ENCODE measurements at places on chromosomes 3 and 15. TPM values are rescaled to one million over a fixed set of nuclear protein-coding genes. Genes with fewer than 3 reads are reported as not detected.

GRCh38 chr3:154762486-154762885 is 317.6 kb upstream of the MME start:
- DNase-seq, result no peak

Gene ROBO2
- polyA plus RNA-seq, result not detected

DNA sequence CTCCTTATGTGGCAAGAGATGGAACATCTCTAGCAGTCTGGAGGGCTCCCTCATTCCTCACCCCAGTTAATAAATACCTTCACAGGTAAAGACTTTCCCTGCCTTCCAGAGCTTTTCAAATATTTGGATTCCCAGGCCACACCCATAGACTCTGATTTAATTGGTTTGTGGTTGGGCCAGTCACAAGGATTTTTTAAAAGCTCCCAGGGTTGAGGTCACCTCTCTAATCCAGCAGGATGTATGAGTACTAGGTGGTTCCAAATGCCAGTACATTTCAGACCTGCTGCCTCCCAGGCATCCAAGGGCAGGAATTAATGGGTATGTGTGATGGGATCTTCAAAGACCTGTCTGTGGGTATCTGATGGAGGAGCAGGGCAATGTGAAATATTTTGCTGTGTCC is 312.8 kb downstream of the CLSTN2 start:
- DNase-seq, result no peak

- DNase-seq, result no peak
Measured at GRCh38 chr3:190516416-190516815, 2.5 kb downstream of the IL1RAP start.

Gene GOLGA8G
- polyA plus RNA-seq, result not detected

- no peak for DNase-seq
Measured at GRCh38 chr3:140766465-140766864, 88.6 kb downstream of the TRIM42 start.

Gene GOLGA8T
- not detected for polyA plus RNA-seq

- no peak for DNase-seq
Measured at GRCh38 chr3:557972-558371, 361.4 kb downstream of the CHL1 start.

- DNase-seq, result no peak
Measured at GRCh38 chr3:149198611-149199010, 23.0 kb downstream of the CP start.

GRCh38 chr15:67838789-67839332 is 984 bp downstream of the RNU6-1 start:
- no peak for DNase-seq

DNA sequence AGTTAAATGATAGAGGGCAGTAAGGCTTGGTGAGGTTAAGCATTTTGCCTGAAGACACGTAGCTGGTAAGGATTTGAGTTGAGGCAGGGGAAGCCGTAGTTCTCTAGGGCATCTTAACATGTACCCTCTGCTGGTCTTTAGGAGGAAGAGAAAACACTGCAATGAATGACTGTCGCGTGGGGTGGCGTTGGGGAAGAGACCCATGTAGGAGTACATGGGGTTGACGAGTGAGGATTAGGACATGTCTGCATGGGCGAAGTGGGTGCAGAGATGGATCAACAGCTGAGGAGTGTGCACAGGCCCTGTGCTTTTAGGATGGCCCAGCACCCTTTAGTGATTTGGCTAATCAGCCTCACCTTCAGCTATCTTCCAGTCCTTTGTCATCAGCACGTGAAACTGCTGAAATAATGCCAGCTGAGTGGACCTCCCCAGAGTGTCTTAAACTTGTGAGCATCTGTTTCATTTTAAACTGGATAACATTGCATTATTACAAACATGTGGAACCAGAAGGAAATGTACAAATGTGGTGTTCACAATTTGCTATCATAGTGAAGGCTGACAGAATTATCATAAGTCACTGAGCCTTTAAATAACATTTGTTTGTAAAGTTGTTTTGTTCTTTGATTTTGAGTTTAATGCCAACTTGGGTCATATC is 15.3 kb downstream of the P2RY14 start:
- no peak for DNase-seq

DNA sequence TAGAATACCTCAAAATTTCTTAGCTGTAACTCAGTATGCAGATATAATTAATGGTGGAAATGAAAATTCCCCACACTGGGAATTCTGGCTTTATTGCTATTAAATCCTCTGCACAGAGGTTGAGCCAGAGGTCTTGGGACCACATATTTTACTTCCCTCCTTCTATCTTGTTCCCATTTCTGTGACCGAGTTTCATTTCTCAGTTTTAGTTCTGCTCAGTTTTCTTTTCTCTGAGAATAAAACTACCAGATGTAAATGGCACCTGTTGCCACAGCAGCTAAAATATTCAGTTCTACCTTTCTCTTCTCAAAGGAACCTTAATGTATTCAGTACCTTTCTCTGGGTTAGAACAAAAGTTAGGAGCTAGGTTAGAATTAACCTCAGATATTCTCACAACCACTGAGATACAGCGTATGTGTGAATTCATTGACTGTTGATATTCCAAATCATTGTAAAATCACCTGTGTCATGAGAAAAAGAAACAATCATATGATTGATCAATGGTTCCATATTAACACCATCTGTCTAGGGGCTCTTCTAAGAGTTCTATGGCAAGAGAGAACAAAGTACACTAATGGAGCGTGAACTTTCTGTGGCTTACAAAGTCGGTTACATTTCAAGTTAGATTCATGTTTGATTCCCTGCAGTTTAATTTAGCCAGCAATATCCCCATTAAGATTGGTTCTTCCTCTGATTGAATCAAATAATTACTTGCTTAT is 374.1 kb downstream of the EFHB start:
- no peak for DNase-seq

DNA sequence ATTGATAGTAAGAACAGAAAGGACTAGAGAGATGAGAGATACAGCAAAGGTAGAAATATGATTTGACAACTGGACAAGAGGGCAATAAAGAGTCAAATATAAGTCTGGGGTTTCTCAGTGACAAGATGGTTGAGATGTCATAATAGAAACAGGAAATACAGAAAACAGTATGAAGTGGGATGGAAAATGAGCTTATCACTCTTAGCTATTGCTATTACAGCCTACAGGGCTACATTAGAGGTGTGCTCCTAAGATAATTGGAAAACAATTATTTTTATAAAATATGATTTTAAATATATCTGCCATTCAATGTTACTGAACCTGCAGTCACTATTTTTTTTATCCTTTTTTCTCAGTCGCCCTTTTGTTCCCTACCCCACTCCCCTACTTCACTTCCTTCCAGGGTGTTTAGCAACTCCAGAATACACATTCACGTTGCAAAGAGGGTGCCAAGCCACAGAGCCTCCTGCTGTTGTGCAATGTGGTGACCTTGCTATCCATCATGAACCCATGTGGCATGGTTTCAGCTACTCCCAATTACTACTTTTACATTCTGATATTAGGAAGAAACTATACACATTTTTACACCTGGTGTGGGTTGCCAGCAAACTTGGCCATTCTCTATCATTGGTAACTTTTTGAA is 6.0 kb downstream of the NRG4 start:
- DNase-seq, result no peak

GRCh38 chr3:181722766-181723425 is 11.2 kb downstream of the SOX2 start:
- no peak for DNase-seq

DNA sequence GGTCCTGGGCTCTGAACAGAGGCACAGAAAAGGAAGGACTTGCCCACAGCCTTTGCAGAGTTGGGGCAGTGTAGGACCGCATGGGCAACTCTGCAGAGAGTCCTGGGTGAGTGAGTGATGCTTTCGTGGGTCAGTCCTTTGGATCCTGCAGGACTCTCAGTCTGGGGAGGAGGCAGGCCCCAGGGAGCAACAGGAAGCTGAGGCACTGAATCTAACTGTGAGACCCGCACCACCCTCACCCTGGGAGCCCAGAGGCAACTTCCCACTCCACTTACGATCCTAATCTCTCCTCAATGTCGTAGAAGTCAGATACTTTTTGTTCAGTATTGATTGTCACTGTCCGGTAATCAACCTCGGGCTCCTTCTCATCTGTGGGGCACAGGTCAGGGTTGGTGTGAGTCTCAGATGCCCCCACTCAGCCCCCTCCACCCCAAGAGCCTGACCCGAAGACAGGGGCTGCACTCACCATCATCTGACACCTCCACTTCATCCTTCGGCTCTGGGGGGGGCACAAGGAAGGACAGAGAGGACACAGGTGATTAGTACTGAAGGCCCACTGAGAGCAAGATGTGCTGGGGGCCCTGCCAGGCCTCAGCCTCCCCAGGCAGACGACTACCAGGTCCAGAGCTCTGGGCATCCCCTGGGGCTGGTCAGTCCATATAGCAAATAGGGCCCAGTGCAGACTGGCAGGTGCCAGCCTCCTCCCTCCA is 64.0 kb upstream of the HACD2 start:
- DNase-seq, result no peak

Gene MUC20
- 1.5 TPM for polyA plus RNA-seq
